ENCODE measurements at places on chromosomes 6 and 20.

- H3K27ac ChIP-seq: no peak overlapping the region
- H3K4me3 ChIP-seq: no peak overlapping the region
- no peaks in the 10 kb centered on the region for H3K27me3 ChIP-seq
- DNase-seq: no peak
- no peaks in the 10 kb centered on the region for H3K4me1 ChIP-seq
Observed at GRCh38 chr6:8172530-8172929, 70.2 kb upstream of the EEF1E1 start.

GRCh38 chr6:75608956-75609533 is 7.4 kb downstream of the SENP6 start:
- no peak overlapping the region for H3K4me3 ChIP-seq
- no peaks in the 10 kb centered on the region for H3K27me3 ChIP-seq
- no peaks in the 10 kb centered on the region for H3K36me3 ChIP-seq
- no peaks in the 10 kb centered on the region for H3K4me1 ChIP-seq

DNA sequence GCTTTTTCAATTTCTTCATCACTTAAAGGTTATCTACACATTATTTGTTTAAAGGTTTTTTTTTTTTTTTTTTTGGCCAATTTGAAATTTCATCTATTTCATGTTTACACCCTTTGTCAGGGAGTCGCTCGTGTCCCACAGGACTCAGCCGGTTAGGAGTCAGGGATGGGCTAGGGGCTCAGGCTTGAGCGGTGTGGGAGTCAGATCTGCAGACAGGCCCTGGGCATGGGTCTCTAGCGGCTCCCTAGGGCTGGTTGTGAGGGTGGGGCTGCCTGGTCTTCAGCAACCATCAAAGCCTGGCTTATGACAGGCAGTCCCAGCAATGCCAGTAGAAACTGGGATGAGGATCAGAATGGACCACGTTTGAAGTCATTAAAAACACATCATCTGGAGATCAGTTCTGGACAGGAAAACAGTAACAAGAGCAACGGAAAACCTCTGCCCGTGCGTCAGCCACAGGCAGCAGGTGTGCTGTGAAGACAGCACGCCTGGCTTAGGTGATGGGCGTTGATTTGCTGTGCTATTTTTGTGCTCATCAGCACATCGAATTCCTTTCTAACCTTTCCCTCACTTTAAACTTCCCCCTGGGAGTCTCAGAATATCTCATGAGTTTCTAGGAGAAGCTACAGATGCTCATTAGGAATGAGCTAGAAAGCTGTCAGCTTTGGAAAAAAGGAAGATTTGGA is 91.3 kb upstream of the MPC1 start:
- no peak overlapping the region for H3K27ac ChIP-seq
- H3K27me3 ChIP-seq: no peaks in the 10 kb centered on the region
- H3K36me3 ChIP-seq: no peaks in the 10 kb centered on the region
- H3K4me3 ChIP-seq: no peak overlapping the region

GRCh38 chr20:56860413-56860812 is 231.3 kb downstream of the TFAP2C start:
- peak overlapping the region; percentile 73 for H3K27ac ChIP-seq
- H3K4me1 ChIP-seq: no peaks in the 10 kb centered on the region
- peak; percentile 64 for DNase-seq
- no peaks in the 10 kb centered on the region for H3K36me3 ChIP-seq

GRCh38 chr20:32510120-32510600 is 75.0 kb downstream of the NOL4L start:
- H3K36me3 ChIP-seq: no peaks in the 10 kb centered on the region
- no peak overlapping the region for H3K4me3 ChIP-seq
- no peak overlapping the region for H3K27ac ChIP-seq
- H3K4me1 ChIP-seq: no peaks in the 10 kb centered on the region

- no peaks in the 10 kb centered on the region for H3K36me3 ChIP-seq
- H3K4me3 ChIP-seq: no peak overlapping the region
- H3K27ac ChIP-seq: peak overlapping the region; percentile 28
- no peak for DNase-seq
Observed at GRCh38 chr20:38395165-38395564, 40.0 kb downstream of the SNHG17 start.

- DNase-seq: peak; percentile 11
- H3K4me3 ChIP-seq: no peak overlapping the region
- no peaks in the 10 kb centered on the region for H3K4me1 ChIP-seq
- H3K36me3 ChIP-seq: no peaks in the 10 kb centered on the region
- no peak overlapping the region for H3K27ac ChIP-seq
Observed at GRCh38 chr20:23161244-23161891, 75.2 kb upstream of the CD93 start.

DNA sequence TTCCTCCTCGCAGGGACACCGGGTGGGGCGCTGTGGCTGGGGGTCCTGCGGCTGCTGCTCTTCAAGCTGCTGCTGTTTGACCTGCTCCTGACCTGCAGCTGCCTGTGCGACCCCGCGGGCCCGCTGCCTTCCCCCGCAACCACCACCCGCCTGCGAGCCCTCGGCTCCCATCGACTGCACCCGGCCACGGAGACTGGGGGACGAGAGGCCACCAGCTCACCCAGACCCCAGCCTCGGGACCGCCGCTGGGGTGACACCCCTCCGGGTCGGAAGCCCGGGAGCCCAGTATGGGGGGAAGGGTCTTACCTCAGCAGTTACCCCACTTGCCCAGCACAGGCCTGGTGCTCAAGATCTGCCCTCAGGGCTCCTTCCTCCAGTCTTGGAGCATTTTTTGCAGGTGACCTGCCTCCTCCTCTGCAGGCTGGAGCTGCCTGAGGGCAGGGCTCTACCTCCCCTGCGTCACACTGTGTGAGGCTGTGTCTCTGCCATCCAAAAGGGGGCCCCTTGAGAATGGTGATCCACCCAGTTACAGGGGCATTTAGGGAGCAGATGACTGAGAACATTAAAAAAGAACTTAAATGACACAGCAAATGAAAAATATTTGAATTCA is 3.9 kb upstream of the CNPY3 start:
- H3K4me3 ChIP-seq: no peak overlapping the region
- no peaks in the 10 kb centered on the region for H3K27me3 ChIP-seq
- no peak overlapping the region for H3K27ac ChIP-seq
- DNase-seq: no peak

GRCh38 chr6:114537977-114538376 is 195.2 kb upstream of the HS3ST5 start:
- no peak overlapping the region for H3K27ac ChIP-seq
- H3K36me3 ChIP-seq: no peaks in the 10 kb centered on the region
- no peaks in the 10 kb centered on the region for H3K27me3 ChIP-seq
- no peaks in the 10 kb centered on the region for H3K4me1 ChIP-seq
- DNase-seq: no peak
- H3K4me3 ChIP-seq: no peak overlapping the region

DNA sequence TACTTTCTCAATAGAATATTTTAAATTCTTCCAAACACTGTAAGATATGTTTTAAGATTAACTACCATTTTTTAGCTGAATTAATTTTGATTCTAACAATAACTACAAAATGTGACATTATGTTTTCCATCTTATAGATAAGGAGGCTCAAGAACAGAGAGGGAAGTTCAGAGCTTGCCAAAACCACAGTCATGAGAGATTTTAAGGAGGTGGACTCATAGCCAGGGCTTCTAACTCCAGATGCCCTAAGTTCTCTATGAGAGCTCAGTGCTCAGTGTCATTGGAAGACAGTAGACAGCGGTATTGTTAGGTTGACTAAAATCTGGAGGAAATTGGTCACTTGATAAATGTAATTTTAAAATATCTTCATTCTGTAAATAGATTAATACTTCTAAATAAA is 144.2 kb downstream of the PACRG start:
- H3K36me3 ChIP-seq: no peaks in the 10 kb centered on the region
- no peaks in the 10 kb centered on the region for H3K27me3 ChIP-seq
- H3K4me3 ChIP-seq: no peak overlapping the region

DNA sequence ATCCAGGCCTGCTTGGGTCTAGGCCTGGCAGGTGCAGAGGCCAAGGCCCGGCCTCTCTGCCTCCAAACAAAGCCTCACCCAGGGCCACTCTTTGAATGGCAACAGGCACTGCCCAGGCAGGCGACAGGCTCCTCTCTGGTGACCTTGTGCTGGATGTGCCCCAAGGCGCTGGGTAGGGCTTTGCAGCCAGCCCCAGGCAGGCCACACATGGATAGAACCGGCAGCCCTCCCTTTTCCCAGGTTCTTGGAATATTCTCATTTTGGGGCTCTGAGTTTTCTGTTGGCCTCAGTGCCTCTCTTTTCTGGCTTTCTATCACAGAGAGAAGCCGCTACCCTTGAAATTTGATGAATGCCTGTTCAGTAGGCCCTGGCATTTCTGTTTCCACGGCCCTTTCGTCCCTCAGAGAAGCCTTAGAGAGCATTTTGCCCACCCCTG is 18.9 kb downstream of the PKIG start:
- DNase-seq: no peak
- H3K4me1 ChIP-seq: peaks cover 25% of the 10 kb centered on the region
- no peak overlapping the region for H3K4me3 ChIP-seq
- no peaks in the 10 kb centered on the region for H3K27me3 ChIP-seq
- H3K36me3 ChIP-seq: no peaks in the 10 kb centered on the region

DNA sequence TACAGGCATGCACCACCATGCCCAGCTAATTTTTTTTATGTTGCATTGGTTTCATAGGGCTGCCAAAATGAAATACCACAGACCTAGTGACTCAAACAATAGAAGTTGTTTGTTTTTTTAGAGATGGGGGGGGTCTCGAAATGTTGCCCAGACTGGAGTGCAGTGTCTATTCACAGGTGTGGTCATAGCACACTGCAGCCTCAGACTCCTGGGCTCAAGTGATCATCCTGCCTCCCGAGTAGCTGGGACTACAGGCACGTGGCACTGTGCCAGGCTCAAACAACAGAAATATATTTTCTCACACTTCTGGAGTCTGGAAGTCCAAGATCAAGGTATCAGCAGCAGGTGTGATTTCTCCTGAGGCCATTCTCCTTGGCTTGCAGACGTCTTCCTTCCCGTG is 6.6 kb upstream of the SLC16A10 start:
- no peak overlapping the region for H3K27ac ChIP-seq
- no peak for DNase-seq
- no peaks in the 10 kb centered on the region for H3K36me3 ChIP-seq
- H3K4me3 ChIP-seq: no peak overlapping the region
- no peaks in the 10 kb centered on the region for H3K4me1 ChIP-seq

GRCh38 chr20:17295151-17295726 is 68.4 kb downstream of the PCSK2 start:
- no peak overlapping the region for H3K4me3 ChIP-seq
- no peaks in the 10 kb centered on the region for H3K36me3 ChIP-seq
- H3K4me1 ChIP-seq: no peaks in the 10 kb centered on the region
- DNase-seq: no peak
- H3K27ac ChIP-seq: no peak overlapping the region

DNA sequence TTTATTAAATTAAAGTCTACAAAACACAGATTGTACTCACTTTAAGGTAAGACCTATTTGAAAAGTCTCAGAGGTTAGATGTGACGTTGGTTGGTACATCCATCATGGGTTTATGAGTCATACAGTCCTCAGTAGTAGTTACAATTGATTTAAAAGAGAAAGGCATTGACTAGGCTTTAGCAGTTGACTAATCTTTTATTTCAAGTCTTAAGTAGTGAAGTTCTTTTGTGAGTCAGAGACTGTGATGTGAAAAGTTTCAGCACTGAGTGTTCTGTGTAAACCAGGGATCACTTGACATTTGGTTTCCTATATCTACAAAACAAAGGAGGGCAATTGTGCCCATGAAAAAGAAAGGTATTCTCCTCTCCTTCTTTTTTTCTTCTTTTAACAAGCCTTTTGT is 221.3 kb downstream of the GRIK2 start:
- H3K36me3 ChIP-seq: no peaks in the 10 kb centered on the region
- no peak for DNase-seq
- H3K4me1 ChIP-seq: no peaks in the 10 kb centered on the region

DNA sequence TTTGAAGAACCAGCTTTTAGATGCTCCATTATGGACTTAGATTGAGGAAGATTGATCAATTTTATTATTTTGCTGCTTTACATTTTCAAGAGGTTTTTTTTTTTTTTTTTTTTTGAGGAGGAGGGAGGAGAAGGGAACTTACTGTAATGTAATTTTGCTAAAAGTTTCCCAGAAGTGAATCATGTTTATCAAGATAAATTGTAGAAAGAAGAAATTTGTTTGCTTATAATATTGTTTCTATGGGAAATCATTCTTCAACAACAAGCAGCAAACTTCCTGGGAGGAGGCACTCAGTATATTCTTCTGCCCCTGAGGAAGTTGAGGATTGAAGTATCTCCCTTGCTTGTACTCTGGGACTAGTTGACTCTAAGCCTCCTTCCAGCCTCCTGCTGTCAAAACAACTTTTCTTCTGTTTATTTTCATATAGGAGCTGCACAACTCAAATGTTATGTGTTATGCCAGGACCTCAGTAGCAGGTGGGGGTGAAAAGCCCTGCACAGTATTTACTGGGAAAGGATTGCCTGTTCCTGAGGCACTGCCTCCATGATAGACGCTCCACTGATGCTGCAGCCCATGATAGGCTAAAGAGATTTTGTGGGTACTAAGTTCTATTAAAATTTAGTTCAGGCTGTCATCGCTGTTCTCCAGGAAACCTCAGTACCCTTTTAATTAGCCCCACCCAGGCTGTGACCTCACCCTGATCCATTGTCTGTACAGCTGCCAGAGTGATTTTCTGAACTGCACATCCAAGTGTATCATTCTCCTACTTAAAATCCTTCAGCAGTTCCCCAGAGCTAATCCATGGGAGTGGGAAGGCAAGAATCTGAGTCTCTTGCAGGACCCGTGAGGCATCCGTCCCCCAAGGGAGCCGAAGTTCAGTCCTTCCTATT is 51.9 kb downstream of the CARMIL1 start:
- no peaks in the 10 kb centered on the region for H3K4me1 ChIP-seq
- no peaks in the 10 kb centered on the region for H3K27me3 ChIP-seq
- no peak overlapping the region for H3K27ac ChIP-seq
- DNase-seq: no peak
- H3K4me3 ChIP-seq: no peak overlapping the region

GRCh38 chr20:18851629-18852028 is 38.0 kb downstream of the SCP2D1 start:
- no peak overlapping the region for H3K27ac ChIP-seq
- H3K4me3 ChIP-seq: no peak overlapping the region
- DNase-seq: no peak
- H3K4me1 ChIP-seq: no peaks in the 10 kb centered on the region
- H3K36me3 ChIP-seq: no peaks in the 10 kb centered on the region
- H3K27me3 ChIP-seq: no peaks in the 10 kb centered on the region

GRCh38 chr6:8402546-8402945 is 32.8 kb downstream of the SLC35B3 start:
- DNase-seq: no peak
- H3K27ac ChIP-seq: no peak overlapping the region
- no peaks in the 10 kb centered on the region for H3K27me3 ChIP-seq
- H3K4me3 ChIP-seq: no peak overlapping the region
- H3K36me3 ChIP-seq: no peaks in the 10 kb centered on the region

DNA sequence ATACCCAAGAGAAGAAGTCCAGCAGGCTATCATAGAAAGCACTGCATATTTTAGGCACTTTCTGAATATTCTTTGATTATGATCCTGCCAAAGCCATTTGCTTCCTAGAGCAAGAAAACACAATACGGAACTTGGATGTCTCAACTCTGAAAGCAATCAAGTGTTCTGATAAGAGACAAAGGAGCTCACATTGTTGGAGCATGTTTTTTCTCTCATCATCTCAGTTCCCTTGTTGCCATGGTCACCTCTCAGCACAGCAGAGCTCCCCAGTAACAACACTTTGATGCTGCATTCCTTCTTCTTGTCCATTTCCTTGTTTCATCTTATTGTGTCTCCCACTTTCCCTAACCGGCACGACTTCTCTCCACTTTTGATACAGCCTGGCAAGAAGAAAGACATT is 168.7 kb upstream of the FUT9 start:
- DNase-seq: no peak
- no peaks in the 10 kb centered on the region for H3K27me3 ChIP-seq
- no peaks in the 10 kb centered on the region for H3K4me1 ChIP-seq
- H3K36me3 ChIP-seq: no peaks in the 10 kb centered on the region

All from uterus (tissue), 4 donors.